ENCODE measurements at places on chromosomes 7 and 10.

DNA sequence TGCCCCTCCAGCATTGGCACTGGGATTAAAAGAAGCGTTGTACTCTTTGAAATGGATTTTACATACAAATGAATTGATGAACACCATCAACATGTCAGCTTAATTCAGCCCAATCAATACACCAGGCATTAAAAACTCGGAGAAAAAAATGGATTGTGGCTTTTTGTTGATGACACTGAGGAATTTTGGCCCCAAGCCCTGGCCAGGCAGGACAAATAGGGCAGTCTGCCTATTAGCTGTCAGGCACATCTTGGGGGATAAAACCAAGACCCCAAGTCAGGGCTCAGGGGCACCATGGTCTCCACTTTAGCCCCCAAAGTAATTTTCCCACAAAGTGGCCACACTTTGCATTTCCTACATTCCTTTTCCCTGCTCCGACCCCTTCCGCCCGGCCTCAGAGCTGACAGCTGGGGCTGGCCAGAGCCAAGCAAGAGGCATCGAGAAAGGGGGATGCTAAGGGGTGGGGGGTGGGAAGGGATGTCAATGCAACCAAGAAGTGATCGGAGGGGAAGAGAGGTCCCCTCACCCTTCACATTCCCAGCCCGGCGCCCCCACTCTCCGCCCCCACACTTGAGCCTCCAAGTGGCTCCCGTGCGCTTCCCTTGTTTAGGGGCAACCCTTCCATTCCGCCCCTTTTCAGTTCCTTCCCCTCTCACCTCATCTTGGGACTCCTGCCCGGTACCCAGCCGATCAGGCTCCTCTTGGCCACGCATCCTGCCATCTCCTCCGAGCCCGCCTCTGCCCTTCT lies 711 bp downstream of the HIP1 start:
- DNase-seq, result no peak

DNA sequence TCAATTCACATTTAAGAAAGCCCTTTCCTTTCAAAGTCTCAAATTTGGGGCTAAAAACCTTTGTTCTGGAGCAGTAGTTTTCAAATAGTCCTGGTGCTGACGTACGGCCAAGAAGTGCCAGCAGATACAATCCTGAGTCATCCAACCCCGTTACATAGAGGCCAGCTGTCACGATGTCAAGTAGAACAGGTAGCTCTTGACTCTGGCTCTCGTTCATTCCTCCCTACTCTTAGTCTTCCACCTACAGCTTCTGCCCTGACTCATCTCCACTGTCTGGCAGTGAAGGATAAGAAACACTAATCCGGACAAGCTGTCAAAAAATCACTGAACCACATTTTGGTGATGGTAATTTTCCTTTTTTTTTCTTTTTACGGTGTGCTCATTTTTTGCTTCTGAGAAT lies 132.4 kb upstream of the PTN start:
- no peak for DNase-seq

DNA sequence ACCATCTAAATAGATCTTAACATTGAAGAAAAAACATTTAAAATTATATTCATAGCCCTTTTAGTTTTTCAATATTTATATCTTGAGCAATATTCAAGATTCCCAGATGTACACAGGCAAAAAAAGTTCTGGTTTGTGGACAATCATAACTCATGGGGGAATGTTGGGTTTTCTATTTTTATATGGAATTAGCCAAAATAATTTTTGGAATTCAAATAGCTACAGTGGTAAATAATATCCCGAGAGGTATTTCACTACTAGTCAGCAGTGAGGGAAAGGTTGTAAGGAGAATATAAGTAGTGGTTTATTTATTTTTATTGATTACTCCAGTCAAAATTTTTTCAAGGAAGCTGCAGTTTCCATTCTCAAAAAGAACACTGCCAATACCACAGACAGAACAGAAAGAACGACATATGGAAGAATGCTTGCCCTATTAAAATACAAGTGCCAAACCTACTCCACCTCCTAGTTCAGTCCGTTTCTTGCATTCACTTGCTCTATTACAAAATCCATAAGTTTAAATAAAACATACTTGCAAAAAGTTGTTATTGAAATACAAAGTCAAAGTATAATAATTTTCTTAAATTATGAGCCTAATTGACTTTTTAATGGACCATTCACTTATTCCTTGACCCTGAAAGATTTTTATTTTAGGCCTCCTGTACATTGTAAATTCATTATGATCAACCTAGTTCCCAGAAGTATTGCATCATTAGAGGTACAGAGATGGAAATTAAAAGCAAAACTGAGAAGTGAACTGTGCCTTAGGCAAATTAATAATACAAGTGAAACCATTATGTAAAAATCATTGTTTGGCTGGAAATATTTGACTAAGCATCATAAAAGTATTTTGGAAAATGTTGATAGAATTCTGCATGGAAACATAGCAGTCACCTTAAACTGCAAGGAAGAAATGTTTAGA lies 533.2 kb downstream of the PARD3 start:
- no peak for DNase-seq

DNA sequence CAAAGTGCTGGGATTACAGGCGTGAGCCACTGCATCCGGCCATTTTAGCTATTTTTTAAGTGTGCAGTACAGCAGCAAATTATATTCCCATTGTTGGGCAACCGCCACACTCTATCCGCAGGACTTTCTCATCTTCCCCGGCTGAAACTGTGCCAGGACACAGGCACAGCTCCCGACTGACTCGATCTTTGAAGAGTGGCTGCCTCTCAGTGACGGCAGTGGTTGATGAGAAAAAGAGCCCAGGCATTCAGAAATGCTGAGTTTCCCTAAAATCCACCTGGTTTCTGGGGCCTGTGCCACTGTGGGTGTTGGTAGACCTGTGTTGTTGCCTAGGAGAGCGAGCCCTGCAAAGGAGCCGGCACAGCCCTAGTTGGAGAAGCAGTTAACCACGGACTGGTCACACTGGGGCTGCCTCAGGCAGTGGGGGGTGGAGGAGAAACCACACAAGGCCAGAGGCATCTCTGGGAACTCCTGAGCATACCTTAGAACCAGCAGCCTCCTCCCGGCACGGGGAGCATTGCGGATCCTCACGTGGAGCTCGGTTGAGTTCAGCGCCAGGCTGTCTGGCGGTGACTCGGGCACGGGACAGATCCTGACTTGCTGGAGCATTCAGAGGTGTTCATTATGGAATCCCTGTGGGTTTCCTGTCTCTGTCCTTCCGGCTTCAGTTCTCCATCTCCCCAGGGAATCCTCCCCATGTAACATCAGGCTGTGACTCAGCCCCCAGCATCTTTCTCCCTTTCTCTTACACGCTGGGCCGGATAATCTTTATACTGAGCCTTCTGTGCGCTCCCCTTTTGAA lies 16.2 kb downstream of the PFKFB3 start:
- DNase-seq, result peak; percentile 83

- no peak for DNase-seq
These were observed 72.7 kb upstream of the PALS2 start for GRCh38 chr7:24500599-24500998.

GRCh38 chr7:79241288-79242060 lies 212.0 kb downstream of the MAGI2 start:
- DNase-seq, result no peak

DNA sequence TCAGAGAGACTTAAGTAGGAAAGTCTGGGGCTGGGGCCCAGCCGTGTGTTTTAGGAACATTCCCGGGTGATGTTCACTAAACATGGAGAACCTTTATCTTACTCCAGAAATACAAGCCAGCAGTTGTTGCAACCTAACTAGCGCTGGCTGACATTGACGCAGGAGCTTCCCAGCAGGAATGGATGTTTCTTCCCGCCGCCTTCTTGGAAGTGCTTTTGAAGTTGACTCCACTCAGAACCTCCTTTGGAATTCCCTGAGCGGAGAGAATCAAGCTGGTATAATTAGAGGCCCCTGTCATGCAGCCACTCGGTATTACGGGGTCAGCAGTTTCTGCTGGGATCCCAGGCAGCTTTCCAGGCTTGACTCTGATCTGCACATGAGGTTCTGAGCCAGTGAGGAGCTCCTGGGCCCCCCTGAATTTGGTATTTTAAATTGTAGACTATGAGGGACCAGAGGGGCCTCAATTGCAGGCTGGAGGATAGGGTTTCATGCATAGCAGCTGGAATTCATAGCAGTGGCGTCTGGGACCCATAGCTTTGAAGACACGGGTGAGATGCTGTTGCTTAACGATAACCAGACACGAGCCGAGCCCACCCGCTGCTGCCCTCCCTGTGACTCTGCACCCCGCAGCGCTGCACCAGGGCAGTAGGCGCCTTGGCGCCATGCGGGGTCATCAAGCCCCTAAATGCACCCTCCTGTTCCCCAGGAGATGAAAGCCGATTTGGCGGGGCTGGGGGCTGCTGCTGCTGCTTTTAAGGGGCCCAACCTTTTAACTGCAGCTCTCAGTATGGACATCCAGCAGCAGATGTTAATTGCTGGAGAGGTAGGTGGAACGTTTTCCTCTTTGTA lies 61.8 kb downstream of the EEPD1 start:
- DNase-seq, result no peak

DNA sequence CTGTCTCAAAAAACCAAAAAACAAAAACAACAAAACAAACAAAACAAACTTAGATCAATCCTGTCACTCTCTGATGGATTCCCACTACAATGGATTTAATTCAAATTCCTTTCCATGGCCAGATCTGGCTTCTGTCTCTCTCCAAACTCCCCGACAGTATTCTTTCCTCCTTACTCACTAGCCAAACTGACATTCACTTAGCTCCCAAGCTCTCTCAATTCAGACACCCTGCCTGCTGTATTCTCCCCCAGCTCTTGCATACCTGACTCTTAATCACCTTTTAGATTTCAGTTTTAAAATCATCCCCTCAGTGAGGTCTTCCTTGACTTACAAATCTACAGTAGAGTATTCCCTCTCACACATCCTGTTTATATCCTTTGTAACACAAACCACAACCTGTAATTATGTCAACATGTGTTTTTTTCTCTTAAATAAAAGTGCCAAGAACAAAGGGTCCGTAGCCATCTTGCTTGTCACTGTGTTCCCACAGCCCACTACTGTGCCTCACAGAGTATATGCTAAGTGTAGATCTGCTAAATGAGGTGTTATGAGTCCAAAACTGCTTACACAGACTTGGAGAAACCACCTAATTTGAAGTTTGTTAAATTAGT lies 14.4 kb downstream of the HERPUD2 start:
- no peak for DNase-seq

- no peak for DNase-seq
These were observed 68.0 kb upstream of the TNS3 start for GRCh38 chr7:47649919-47650318.
